ENCODE measurements at places on chromosomes 1 and 21.

- no peak for DNase-seq
Observed at GRCh38 chr1:216111842-216112241, 311.4 kb downstream of the USH2A start.

DNA sequence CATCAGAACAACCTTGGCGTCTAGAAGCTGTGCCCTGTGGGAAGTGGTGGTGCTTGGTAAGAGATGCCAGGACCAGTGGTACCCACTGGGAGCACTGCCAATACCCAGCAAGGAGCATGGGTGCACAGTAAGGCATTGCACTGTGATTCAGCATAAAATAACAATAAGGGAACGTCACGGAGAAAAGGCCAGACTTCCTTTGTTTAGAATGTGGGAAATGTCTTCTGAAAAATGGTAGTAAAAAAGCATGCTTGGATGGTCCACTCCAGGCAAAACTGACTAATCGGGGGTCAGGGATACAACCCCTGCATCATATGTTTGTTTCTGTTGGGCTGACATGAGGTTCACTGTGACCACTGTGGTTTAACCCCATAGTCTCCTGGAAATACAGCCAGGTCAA is 14.7 kb downstream of the METTL18 start:
- DNase-seq, result no peak

- DNase-seq, result no peak
Observed at GRCh38 chr1:175884369-175884768, 141.0 kb upstream of the TNR start.

- no peak for DNase-seq
Observed at GRCh38 chr1:178345807-178346206, 151.0 kb downstream of the CLEC20A start.

Measured in hepatic stellate cell (primary cell).